ENCODE measurements at places on chromosomes 3 and 15.

- no peak for DNase-seq
Observed at GRCh38 chr3:30352410-30353318, 253.7 kb upstream of the TGFBR2 start.

DNA sequence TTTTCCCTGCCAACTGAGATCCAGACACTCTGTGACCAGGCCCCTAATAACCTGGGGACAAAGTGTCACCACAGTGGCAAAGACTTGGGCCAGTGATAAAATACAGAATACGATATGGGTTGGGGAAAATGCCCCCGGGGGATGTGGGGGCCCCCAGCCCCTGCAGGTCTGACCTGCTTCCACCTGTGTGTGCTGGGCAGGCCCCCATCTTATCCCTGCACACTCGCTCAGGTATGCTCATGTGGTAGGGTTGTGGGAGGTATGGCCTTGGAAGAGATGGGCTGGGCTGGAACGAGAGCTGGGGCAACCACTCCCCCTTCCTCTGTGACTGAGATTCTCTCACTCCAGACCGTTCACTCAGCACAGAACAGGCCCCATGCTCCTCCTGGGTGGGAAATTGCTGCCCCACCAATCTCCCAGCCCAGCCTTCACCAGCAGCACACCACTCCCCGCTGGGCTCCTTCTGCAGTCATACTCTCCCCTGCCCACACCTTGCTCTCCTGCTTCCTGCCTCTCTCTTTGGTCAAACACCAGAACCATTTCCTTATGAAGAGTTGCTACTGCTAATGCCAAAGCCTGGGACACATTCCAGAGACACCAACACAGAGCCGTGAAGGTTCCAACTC, 9.6 kb upstream of the CPEB1 start:
- DNase-seq, result no peak

- no peak for DNase-seq
Observed at GRCh38 chr3:31249545-31249944, 283.2 kb upstream of the STT3B start.

GRCh38 chr3:38640661-38641452, 8.6 kb downstream of the SCN5A start:
- no peak for DNase-seq

GRCh38 chr3:133763797-133764683, 17.8 kb downstream of the TF start:
- DNase-seq, result no peak

Data from GM12892 (cell line).